Left lobe of liver (tissue), 2 donors: ENCODE measurements at places on chromosomes 6 and 20. TPM values are rescaled to one million over a fixed set of nuclear protein-coding genes. Genes with fewer than 3 reads are reported as not detected.
A peak's percentile ranks its signal among the peaks of the same experiment; 100 is the strongest.

The PTPRK gene
- 38.2 TPM for total RNA-seq

The SLC17A1 gene
- 8.7 TPM for total RNA-seq

DNA sequence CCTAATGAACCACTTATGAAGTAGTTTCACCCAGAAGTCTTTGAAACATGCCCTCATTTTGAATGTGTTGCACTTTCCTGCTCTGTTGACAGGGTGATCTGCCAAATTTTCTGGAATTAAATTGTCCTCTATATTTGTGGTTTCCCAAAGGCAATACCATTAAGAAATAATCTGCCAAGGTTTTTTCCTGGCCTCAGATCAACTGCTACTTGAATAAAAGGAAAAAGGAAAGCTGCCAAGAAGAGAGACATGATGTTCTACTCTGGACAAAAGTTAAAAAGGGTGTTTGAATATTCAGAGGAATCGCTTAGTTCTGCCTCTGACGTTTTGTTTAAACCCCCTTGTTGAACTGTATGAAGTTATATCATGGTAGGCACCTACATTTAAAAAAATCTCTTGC lies 37.4 kb upstream of the ARMH2 start:
- no peak for DNase-seq

The TCF21 gene
- total RNA-seq, result 0.78 TPM

GRCh38 chr20:50389808-50390684 lies 120.1 kb upstream of the PTPN1 start:
- peak; percentile 87 for DNase-seq

DNA sequence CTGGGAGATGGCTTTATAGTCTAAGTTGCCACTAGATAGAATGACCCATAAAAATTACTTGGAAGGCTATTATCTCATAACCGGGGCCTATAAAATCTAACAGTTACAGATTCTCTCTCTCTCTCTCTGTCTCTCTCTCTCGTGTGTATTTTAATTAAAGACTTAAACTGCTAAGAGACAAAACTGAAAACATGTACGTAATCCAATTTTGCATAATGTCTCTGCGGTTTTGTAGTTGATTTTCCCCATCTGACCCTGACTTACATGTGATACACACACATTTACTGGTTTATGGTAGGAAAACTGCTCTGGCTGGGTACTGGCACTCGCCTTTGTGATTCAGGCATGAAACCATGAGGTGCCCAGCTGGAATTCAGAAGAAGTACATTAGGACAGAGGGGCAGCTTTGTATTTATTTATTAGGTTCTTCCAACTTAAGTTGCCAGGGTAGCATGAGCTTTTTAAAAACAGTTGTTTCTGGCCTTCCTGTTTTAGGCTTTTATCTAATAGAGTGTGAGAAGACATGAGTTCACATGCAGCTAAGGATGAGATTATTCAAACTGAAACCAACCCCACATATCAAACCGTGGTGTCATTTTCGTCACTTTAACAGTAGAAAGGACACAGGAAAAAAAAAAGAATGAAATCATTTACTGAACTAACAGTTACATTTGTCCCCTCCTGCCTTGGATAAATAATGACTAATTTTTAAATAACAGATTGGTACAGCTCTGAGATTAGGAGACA lies 182.5 kb downstream of the GMPR start:
- no peak for DNase-seq

DNA sequence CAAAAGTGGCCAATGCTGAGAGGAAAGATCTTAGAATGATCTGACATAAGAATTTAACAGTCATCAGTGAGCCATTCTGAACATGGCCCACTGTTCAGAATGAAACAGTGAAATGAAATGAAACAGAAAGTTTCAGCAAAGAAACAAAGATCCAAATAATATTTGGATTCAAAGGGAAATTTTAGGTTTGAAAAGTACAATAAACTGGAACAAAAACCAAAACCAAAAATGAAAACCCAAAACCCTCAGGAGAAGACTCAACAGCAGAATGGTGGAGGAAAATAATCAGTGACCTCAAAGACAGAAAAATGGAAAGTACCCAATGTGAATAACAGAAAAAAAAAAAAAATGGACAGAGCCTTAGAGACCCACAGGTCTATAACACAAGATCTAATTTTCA lies 66.1 kb upstream of the EMILIN3 start:
- DNase-seq, result no peak

DNA sequence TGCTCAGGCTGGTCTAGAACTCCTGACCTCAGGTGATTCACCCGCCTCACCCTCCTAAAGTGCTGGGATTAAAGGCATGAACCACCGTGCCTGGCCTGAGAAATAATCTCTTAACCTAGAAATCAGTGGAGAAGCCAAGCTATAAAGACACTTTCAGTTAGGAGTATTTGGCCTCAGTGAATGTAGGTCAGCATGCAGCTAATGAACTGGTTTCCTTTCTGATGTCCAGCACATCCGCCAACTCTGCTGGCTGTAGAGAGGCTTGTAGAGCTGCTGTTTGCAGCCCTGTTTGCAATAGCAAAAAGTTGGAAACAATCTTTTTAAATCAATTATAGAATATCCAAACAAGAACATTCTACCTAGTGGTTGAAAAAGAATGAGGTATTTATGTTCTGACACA lies 42.4 kb upstream of the ELOVL5 start:
- DNase-seq, result no peak

DNA sequence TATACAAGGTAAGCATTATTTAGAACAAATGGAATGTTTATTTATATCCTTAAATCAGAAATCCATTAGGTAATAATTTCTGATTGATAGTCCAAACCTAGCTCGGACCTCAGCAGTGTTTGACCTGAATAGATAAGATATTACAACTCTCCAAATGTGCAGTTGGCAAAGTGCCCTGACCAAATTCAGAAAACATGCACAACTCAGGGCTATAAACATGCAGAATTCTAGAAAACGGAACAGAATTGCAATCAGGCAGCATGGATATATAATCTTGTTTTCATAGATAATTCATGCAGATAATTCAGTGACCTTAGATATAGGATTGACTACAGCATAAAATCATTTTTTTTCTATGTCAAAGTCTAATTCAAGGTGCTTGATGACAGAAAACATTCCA lies 626.6 kb upstream of the CITED2 start:
- DNase-seq, result no peak

The TP53TG5 gene
- not detected for total RNA-seq

DNA sequence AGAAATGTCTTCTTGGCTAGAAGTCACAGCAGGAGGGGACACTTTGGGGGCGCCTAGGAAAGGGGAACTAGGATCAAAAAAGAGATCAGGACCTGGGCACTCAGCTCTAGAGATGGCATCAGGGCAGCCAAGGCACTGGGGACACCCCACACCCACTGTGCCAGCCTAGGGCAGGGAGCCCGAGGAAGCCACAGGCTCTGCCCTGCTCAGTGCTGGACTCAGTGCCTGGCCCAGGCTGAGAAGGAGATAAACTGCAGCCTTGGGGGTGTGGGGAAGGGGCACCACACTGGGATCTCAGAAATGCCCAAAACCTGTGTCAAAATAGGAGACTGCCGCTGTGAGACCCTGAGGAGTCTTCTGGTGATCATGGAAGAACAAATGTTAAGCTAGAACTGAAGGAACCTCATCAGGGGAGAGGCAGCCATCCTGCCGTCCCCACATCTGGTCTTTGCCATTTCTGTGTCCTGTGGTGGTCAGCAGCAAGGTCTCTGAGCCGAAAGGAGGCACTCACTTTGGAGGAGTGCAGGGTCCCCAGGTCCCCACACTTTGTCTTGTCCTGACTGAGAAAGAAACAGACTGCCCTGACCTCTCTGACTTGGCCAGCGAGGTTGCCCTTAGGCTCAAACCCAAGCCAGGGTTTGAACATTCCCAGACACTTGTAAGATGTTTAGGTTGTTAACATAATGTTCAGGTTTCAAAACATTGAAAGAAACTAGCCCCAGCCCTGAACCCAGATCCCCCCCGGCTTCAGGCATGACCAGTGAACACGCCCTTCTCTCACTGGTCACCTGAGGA lies 2.3 kb downstream of the ARFRP1 start:
- no peak for DNase-seq

- no peak for DNase-seq
These were observed 25.2 kb downstream of the ILRUN start for GRCh38 chr6:34671367-34671766.

The AIF1 gene
- total RNA-seq, result 7.2 TPM

The XRN2 gene
- total RNA-seq, result 18.4 TPM

DNA sequence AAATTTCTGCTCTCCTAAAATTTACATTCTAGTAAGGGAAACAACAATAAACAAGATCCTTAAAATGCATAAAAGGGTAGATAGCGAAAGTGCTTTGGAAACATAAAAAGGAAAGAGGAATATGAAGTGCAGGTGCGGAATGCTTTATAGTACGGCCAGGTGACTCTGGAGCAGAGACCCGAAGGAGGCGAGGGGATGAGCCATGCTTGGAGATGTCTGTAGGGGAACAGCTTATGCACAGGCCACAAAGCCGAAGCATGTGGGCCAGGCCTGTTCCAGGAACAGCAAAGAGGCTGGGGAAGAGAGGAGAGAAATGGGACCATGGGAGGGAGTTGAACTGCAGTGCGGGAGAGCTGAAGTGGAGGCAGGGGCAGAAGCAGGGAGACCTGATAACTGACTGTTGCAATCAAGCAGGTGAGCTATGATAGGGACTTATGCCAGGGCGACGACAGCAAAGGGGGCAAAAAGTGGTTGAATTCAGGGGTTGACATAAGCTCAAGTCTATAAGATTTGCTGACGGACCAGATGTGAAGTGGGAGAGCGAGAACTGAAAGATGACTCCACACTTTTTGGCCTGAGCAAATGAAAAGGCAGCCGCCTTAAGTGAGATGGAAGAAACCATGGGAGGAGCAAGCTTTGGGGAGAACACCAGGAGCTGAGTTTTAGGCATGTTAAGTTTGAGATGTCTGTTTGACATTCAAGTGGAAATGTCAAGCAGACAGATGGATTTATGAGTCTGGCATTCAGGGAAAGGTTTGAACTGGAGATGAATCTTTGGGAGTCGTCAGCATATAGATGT lies 83.1 kb downstream of the CNBD2 start:
- no peak for DNase-seq

- no peak for DNase-seq
These were observed 228.3 kb downstream of the SLC35F1 start for GRCh38 chr6:118135371-118135770.

- DNase-seq, result no peak
These were observed 3.8 kb downstream of the IGF2R start for GRCh38 chr6:159972506-159973268.

GRCh38 chr20:5504061-5504739 lies 187.4 kb upstream of the PROKR2 start:
- peak; percentile 46 for DNase-seq

The GPX5 gene
- not detected for total RNA-seq

GRCh38 chr20:19783966-19784401 lies 25.9 kb downstream of the RIN2 start:
- no peak for DNase-seq
